ENCODE measurements at places on chromosomes 12 and 14.

- no peak for DNase-seq
These were observed 49.7 kb downstream of the KIF26A start for GRCh38 chr14:104187931-104188726.

- DNase-seq, result no peak
These were observed 41.1 kb downstream of the RPS29 start for GRCh38 chr14:49545071-49545470.

GRCh38 chr14:99707921-99708320 is 23.8 kb downstream of the CYP46A1 start:
- DNase-seq, result no peak

- peak; percentile 65 for DNase-seq
These were observed 1.2 kb upstream of the WSB2 start for GRCh38 chr12:118061873-118062843.

DNA sequence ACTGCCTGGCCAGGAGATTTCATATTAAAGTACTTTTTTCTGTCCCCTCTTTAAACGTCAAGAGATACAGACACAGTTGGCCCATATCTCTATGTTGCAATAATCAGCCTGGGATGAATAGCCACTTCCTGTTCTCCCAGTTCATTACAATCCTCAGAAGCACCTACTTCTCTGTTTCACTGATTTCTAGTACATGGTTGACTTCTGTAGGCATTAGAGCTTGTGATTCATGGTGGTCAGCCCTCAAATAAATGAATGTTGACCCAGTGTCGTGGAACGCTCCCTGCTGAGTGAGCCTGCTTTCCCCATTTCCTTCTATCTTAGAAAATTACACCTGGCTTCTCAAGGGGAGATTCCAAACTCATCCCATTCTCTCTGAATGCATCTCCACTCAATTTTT is 416.7 kb downstream of the PDZRN4 start:
- DNase-seq, result no peak

DNA sequence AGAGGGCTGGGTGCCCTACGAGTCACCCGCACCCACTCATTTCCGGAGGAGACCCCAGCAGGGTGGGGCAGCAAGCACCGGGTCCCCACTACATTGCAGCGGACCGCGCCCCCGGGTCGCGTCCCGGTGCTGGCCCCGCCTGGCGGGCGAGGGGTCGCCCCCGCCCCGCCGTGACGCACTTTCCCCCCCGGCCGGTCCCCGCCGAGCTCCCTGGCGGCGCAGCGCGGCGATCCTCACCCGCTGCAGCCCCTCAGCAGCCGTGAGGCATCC is 106.1 kb downstream of the PRICKLE1 start:
- DNase-seq, result peak; percentile 69

GRCh38 chr12:46210873-46211439 is 57.9 kb downstream of the SLC38A1 start:
- no peak for DNase-seq

DNA sequence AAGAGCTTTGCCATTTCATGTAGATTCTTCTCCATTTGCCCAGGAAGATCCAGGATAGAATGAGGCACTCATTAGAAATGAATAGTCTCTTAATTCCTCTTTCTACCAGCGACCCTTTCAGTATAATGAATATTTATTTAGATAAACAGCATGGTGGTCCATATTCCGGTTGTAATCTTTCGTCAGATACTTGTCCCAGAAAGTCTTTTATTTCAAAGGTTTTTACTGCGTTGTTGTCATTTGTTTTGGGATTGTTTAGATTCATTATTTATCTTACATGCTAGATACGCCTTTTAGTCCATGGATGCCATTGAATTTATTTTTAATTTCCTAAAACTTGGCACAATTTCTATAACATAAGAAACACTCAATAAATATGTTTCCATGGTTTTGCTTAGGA is 139.7 kb upstream of the FLRT2 start:
- no peak for DNase-seq

GRCh38 chr14:23171222-23171975 is 12.1 kb downstream of the SLC7A8 start:
- no peak for DNase-seq

DNA sequence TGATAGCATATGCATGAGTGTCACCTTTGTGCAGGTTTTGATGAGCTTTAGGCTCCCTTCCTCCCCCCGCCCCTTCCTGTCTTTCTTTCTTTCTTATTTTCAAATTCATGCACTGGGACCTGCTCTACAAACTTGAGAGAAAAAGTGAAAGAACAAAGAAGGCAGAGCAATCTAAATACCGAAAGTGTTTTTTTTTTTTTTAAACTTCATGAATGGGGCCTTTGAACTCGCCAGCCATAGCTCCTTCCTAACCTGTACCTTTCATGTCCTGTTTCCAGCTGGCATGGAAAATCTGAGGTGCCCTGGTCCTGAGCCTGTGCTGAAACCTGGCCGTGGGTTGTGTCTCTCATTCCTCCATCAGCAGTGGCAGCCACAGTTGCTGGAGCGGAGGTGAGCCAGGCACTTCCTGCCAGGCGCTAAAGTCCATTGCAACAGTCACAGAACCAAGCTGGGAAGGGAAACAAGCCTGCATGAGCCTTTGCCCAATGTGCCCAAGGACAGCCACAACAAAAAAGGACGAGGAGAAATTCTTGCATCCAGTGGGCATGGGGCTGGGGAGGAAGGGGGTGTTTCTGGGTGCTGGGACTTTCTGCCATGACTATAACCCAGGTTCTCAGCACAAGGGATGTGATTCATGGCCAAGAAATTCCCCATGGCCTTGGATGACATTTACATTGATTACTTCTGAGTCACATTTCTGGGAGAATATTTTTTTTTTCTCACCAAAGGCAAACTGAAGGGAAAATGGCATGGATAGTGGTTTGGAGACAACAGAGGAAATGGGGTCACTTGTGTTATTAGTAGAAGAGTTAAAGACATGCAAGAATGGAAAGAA is 102.7 kb downstream of the TMEM30B start:
- DNase-seq, result no peak

- DNase-seq, result no peak
These were observed 55.2 kb upstream of the CDKL1 start for GRCh38 chr14:50451854-50452253.

- DNase-seq, result no peak
These were observed 56.1 kb downstream of the MAP1LC3B2 start for GRCh38 chr12:116615141-116615861.

- DNase-seq, result no peak
These were observed 36.6 kb downstream of the KRT80 start for GRCh38 chr12:52155048-52155868.

DNA sequence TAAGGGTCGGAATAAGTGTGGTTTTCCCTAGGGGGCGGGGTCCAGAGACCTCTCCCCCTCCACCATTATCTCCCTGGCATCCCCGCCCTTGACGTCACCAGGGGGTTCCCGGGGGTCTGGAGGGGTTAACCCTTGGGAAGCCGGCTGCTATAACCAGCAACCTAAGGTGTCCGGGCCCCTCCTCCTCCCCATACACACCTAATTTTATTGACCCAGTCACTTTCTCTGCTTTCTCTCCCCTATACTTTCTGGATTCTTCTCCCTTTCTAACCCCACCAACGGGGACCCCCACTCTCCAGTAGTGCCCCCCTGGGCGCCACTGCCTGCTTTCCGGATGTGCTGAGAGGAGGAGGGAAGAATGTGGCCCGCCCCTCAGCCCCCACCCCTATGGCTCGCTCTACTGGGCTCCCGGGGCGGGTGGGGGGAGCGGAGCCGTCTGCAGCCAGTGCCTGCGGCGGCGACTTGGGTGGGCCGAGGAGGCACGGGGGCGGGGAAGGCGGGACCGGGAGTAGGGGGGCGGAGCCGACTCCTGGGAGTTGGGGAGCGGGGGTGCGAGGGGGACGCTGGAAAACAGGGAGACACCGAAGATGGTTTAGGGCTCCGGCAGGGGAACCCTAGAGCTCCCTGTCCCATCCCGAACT is 1.8 kb downstream of the GLI1 start:
- peak; percentile 39 for DNase-seq

Data from brain (organoid and tissue), 16 donors.